ENCODE measurements at places on chromosomes 6 and 20. TPM values are rescaled to one million over a fixed set of nuclear protein-coding genes. Genes with fewer than 3 reads are reported as not detected.
A peak's percentile ranks its signal among the peaks of the same experiment; 100 is the strongest.

GRCh38 chr20:2596673-2597279 lies 55.7 kb upstream of the NOP56 start:
- peaks cover 4% of the 10 kb centered on the region for H3K27me3 ChIP-seq
- peaks cover under 1% of the 10 kb centered on the region for H3K4me1 ChIP-seq
- no peak for DNase-seq
- no peak overlapping the region for H3K27ac ChIP-seq

DNA sequence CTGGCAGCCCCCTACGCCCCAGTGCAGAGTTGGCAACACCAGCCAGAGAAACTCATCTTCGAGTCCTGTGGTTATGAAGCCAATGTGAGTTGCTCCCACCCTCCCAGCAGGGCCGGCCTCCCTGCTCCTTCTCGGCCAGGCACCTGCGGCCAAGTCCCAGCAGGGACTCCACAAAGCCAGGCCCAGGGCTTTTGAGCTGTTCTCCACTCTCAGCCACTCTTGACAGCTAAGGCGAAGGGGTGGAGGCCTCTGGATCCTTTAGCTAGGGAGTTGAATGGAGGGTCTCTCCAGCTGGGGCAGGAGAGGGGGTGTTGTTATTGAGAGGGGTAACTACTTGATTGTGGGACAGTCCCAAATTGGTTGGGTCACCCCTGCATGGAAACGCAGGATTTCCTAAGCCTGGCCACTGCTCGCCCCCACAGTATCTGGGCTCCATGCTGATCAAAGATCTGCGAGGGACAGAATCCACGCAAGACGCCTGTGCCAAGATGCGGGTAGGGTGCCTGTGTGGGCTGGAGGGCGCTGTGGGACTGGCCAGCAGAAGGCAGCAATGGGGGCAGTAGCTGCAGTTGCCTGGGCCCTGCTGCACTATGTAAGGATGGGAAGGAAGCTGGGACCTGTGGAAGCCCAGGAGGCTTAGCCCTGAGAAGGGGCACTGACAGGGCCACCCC lies 58.3 kb downstream of the TCP11 start:
- no peaks in the 10 kb centered on the region for H3K4me1 ChIP-seq
- H3K27ac ChIP-seq, result no peak overlapping the region
- no peak overlapping the region for H3K4me3 ChIP-seq
- H3K27me3 ChIP-seq, result no peaks in the 10 kb centered on the region
- H3K36me3 ChIP-seq, result no peaks in the 10 kb centered on the region

GRCh38 chr6:10532392-10532791 lies 11.2 kb downstream of the GCNT2 start:
- H3K27ac ChIP-seq, result no peak overlapping the region
- no peaks in the 10 kb centered on the region for H3K36me3 ChIP-seq
- H3K27me3 ChIP-seq, result no peaks in the 10 kb centered on the region
- H3K4me3 ChIP-seq, result peak overlapping the region; percentile 76
- no peak for DNase-seq

DNA sequence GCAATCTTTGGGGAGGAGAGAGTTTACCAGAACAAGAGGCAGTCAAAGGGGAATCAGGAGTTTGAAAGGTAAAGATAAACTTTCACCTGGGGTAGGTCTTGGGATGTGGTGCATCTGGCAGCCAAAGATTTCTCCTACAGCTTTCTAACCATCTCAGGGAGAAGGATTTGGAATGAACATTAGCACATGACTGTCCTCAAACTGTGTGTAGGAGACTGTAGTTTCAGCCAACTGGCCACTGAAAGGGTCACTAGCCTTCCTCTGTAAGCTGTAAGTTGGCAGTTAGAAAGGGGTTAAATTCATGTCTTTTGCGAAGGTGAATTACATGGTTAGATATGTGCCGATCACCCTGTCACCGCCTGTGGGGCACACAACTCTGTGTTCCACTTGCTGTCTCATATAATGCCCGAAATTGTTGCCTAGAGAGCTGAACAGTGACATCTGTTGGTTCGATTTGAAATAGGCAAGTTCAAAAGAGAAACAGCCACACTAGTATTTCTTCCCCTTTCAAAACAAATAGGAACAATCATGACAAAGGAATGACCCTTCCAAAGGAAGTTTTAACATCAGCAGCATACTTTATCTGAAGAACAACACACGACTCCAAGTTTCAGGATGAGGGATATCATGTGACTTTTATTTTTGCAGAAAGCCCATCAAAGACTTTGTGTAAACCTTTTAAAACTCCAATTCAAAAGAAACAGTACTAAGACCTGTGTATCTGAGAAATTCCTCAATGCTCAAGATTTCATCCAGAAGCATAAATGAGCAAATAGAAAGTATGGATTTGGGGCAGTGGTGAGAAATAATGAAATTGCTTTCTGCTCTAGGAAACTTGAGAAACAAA lies 1.1 kb upstream of the OPN5 start:
- H3K27me3 ChIP-seq, result no peaks in the 10 kb centered on the region
- H3K36me3 ChIP-seq, result no peaks in the 10 kb centered on the region
- peaks cover 4% of the 10 kb centered on the region for H3K4me1 ChIP-seq
- peak overlapping the region; percentile 17 for H3K4me3 ChIP-seq
- peak; percentile 67 for DNase-seq

DNA sequence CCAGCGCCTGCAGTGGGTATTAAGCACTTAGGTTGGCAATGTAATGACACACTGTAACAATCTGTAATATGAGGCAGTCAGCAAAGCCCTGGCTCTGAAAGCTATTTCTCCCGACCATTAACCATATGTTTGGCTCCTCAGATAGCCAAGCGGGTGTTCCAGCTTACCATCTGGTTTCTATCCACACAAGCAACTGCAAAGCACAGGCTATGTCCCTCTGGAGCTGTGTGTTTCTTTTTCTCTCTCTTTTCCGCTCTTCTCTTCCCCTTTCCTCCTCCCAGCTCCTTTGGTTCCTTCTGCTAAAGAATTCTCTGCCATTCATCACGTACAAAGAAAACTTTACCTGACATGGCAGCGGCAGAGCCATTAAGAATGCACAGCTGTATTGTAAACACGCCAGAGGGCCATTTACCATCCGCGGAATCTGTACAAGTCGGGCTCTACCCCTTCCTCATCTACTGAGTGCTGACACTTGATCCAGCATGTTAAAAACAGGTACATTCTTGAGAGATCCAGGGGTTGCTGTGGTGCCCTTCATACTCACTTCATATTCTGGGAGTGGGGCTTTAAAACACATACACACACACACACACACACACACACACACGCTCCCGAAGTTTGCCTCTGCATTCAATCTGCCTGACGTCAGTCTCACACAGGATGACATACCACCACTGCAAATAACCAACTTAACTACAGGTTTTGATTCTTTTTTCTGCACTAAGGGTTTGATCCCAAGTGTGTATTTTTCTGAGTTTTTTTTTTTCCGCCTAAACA lies 77.2 kb downstream of the BACH2 start:
- H3K4me3 ChIP-seq, result peak overlapping the region; percentile 27
- no peaks in the 10 kb centered on the region for H3K36me3 ChIP-seq

DNA sequence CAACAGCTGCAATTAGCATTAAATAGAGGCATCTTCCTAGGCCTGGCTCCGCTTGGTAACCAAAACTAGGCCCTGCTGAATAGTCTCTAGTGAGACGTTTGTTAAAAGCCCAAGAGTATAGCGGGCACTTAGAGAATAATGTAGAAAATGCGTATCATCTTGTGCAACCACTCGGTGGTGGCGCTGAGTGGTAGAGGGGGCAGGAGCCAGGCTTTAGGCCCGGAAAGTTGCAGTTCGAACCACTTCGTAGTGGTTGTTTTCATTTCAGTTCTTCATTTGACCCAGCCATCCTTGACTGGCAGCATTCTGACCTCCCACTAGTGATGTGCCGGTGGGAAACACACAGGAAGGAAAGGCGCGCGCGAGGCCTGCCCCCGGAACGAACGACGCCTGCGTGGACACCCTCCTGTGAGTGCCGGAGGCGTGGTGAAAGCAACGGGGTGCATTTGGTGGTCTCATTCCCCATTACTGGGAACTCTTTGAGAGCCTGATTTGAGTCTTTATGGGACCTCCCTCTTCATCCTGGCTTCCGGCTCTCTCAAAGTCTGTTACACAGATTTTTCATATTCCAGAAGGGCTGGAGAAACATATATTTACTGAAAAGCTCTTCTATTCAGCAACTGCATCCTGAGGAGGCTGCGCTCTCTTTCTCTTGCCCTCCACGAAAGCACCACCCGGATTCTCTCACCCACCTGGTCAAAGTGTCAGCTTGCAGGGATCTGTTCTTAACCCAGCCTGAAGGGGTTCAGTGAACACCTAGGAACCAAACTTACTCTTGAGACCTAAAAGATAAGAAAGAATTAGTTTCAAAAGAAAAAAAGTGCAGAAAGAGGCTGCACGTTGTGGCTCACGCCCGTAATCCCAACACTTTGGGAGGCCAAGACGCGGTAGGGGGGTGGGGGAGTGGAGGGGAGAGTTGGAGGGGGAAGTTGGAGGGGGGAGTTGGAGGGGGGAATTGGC lies 18.2 kb downstream of the GPX5 start:
- no peaks in the 10 kb centered on the region for H3K36me3 ChIP-seq
- H3K4me1 ChIP-seq, result peaks cover 12% of the 10 kb centered on the region
- H3K27me3 ChIP-seq, result no peaks in the 10 kb centered on the region
- peak overlapping the region; percentile 65 for H3K4me3 ChIP-seq
- DNase-seq, result peak; percentile 37
- no peak overlapping the region for H3K27ac ChIP-seq

DNA sequence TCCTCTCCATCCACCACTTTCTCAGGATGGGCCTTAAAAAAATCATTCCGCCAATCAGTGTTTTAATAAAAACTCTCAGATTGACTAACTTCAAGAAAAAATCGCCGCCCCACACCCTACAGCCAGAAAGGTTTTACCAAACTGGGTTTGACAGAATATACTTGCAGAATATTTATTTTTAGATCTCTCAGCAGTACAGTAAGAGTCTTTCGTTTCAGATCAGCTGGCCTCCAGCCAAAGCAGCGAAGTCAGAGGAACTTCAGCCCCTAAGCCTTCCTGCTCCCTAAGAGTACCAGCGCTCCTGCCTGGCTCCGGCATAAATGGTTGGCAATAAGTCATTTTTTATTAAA lies 24.7 kb downstream of the TBC1D7 start:
- no peak overlapping the region for H3K4me3 ChIP-seq
- H3K27me3 ChIP-seq, result no peaks in the 10 kb centered on the region
- H3K27ac ChIP-seq, result peak overlapping the region; percentile 50
- DNase-seq, result no peak
- peaks cover 7% of the 10 kb centered on the region for H3K4me1 ChIP-seq
- H3K36me3 ChIP-seq, result peaks cover 27% of the 10 kb centered on the region

DNA sequence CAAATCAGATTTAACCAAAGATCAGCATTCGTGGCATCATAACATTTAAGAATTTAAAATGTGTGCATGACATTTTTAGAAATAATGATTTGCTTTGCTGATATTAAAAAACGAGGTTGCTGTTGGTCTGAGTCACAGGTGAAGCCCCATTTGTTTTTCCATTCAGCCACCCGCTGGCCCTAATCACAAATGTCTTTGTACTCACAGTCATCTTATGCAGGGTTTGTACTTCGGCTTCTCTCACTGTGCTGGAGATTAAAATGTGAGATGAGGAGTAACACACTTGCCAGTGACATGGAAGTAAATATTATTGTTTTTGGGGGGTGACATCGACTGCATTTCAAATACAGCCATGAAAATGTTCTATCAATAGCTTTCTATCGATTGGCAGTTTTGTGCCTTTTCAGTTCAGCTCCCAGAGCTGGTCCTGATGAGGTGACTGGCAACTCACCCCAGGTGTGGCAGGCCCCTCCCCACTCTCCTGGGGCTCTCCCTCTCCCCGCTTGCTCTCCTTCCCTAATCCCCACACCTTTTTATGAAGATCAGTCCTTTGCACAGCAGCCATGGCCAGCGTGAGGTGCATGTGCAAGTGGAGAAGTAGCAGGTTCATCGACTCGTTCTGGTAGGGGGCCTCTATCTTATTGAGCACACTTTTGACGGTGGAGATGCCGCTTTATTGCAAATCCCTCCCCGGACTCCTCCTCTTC lies 58.8 kb upstream of the FUCA2 start:
- no peaks in the 10 kb centered on the region for H3K27me3 ChIP-seq
- no peak for DNase-seq
- no peaks in the 10 kb centered on the region for H3K36me3 ChIP-seq
- H3K4me1 ChIP-seq, result no peaks in the 10 kb centered on the region

GRCh38 chr20:39713076-39713840 lies 751.1 kb downstream of the DHX35 start:
- no peak overlapping the region for H3K4me3 ChIP-seq
- H3K4me1 ChIP-seq, result no peaks in the 10 kb centered on the region
- H3K36me3 ChIP-seq, result no peaks in the 10 kb centered on the region
- DNase-seq, result no peak
- H3K27ac ChIP-seq, result no peak overlapping the region

DNA sequence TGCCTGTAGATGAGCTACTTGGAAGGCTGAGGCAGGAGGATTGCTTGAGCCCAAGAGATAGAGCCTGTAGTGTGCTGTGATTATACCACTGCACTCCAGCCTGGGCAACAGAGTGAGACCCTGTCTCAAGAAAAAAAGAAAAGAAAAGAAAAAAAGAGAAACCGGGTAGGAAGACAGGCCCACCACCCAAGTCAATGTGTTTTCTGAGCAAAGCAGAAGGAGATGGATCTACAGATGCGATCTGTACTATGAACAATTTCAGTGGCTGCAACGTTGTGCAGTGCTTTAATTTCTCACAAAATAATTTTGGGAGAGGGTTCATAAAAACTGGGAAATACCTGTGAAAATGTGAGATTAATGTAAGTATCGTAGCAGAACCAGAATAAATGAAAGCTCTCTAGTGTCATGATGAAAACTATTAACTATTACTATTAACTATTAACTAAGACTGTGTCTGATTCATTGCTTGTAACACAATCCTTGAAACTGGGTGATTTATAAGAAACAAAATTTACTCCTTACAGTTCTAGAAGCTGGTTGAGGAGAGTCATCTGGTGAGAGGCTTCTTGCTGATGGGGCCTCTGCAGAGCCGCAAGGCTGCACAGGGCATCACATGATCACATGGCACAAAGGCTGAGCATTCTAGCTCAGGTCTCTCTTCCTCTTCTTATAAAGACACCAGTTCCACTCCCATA lies 233.1 kb upstream of the ZNF217 start:
- peak overlapping the region; percentile 100 for H3K27ac ChIP-seq
- no peak for DNase-seq
- no peaks in the 10 kb centered on the region for H3K36me3 ChIP-seq
- peak overlapping the region; percentile 56 for H3K4me3 ChIP-seq
- H3K27me3 ChIP-seq, result no peaks in the 10 kb centered on the region

The IL17F gene
- not detected for total RNA-seq

The MCHR2 gene
- total RNA-seq, result not detected

The SMOC2 gene
- not detected for total RNA-seq

The CYP24A1 gene
- total RNA-seq, result 4.9 TPM

The TFAP2B gene
- not detected for total RNA-seq

The KIAA0408 gene
- total RNA-seq, result not detected

The ARMC2 gene
- total RNA-seq, result 7.9 TPM

The RRBP1 gene
- 156 TPM for total RNA-seq

The MCCD1 gene
- not detected for total RNA-seq
